RWPE2 (cell line): ENCODE measurements at places on chromosomes 16 and 17.

DNA sequence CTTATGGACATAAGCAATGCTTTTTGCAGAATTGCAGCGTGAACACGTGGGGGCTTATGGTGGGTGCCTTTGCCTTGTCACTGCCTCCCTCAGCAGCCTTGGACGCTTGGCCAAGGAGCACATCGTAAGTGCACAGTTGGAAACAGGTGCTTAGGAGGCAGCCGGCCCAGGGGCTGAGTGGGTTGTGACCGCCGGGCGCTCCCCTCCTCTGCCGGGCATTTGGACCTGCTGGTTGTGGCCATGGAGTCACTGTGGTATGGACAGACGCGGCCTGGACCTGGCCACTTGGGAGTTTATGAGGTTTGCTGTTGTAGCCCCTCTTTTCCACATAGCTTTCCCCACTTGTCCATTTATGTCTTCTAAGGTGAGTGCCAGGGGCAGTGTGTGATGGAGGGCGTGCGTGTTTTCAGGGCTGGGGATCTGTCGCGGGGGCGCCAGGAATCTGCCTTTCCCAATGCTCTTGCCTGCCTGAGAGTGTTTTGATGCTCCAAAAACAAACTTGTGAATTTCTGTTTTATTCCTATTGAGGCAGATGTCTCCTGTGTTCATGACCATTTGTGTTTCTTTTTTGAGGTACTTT lies 49.2 kb downstream of the PDPK1 start:
- peak; percentile 61 for DNase-seq

DNA sequence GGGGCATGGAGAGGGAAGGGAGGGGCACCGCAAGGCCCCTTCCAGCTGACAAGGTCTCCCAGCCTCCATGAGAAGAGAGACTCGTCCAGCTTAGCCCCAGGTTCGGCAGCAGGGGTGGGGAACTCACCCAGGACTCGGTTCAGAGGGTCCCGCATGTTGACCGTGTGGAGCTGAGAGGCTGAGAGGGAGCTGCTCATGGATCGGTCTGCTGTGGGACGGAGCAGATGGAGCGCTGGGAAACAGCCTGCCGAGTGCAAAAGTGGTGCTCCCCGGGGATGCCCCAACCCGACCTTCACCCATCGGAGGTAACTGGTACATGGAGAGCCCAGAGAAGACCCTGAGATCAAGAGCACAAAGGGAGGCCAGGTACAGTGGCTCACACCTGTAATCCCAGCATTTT lies 4.9 kb downstream of the CSF3 start:
- no peak for DNase-seq

GRCh38 chr16:58859958-58860669 lies 126.0 kb upstream of the GOT2 start:
- no peak for DNase-seq

DNA sequence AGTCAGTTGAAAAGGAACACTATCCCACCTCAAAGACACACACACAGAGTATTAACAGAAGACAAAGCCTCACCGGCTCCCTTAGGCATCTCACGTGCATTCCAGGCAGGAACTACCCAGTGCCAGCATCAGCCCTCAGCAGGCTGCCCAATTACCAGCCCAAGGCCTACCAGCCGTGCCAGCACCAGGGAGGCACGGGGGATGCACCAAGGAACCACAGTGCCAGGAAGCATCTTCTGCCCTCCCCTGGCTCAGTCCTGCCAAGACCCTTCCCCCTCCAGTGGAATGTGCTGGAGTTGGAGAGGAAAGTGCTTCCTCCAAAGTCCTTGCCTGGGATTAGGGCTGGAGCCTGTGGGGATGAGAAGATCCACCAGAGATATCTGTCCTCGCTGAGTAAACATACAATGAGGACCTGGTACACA lies 11.0 kb upstream of the KRT19 start:
- no peak for DNase-seq

DNA sequence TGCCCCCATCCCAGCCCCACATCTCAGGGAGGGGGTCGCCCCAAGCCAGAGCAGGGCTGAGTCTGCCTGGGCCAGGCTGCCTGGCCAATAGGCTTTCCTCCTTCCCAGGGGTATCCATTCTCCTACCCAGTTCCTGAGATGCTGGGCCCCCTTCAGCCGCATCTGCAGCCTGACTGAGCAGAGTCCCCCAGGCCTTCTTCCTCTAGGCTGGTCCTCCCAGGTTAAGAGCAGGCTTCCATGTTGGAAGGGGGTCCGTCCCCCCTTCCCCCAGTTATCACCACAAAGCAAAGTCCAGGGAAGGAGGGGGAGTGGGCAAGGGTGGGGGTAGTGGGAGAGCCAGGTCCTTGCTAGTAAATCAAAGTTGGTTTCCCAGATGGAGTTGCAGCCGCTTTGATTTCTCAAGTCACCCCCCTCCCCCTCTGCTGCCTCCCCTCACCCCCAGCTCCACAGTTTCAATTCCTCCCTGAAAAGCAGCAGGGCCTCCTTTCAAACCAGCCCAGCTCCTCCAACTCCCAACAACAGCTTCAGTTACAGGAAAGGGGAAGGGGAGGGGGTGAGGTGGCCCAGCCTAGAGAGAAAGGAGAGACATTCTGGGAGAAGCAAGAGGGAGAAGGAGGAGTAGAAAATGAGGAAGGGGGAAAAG lies 9.5 kb upstream of the FZD2 start:
- no peak for DNase-seq
